T-helper 22 cell (primary cell): ENCODE measurements at places on chromosomes 1 and 21.

DNA sequence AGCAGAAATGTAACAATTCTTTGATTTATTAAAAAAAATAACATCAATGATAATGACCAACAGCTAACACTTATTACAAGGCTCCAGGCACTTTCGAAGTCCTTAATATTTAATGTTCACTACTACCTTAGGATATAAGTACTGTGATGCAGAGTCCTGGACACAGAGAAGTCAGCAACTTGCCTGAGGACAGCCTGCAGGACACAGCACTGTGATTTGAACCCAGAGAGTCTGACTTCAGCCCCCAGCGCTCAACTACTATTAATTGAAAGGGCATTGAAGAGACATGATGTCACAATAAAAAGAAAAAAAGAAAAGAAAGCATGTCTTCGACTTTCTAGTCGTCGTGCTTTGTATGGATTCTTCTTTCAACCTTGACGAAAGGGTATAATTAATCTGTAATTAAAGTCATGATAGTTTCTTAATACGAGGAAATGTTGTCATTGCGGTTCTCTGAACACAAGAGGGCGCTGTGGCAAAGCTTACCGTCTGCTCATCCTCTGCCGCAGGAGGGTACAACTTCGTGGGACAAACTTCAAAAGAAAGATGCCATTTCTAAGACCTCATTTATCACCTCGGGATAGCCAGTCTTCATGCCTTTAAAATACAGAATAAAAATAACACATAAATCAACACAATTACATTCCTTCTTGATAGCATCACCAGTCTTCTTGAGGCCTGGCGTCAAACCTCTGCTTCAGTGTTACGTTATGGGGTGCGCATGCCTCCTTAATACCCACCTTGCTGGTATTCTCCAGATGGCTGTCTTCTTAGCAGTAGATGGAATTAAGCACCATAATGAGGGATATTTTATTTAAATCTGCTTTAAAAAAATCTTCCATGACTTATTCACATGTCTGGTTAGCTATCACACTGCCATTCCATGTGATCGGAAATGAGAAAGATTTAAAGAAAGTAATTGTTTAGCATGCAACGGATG lies 240.1 kb downstream of the DISC1 start:
- no peak for DNase-seq

DNA sequence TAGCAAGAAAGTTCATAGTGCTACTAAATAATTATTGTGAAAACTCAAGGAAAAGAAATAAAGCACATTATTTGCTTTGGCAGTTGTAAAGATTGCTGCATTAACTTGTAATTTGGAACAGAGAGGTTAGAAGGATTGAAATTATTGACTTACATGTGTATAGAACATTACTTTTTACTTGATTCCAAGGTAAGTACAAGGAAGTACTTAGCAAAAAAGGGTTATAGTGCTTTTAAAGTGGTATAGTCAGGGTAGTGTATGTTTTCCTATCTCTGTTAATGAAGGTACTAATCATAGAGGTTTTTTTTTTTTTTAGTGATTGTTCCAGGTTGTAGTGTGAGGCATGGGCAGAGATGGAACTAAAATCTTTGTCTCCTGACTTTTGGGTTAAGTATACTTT lies 29.4 kb downstream of the MAN1A2 start:
- DNase-seq: no peak

DNA sequence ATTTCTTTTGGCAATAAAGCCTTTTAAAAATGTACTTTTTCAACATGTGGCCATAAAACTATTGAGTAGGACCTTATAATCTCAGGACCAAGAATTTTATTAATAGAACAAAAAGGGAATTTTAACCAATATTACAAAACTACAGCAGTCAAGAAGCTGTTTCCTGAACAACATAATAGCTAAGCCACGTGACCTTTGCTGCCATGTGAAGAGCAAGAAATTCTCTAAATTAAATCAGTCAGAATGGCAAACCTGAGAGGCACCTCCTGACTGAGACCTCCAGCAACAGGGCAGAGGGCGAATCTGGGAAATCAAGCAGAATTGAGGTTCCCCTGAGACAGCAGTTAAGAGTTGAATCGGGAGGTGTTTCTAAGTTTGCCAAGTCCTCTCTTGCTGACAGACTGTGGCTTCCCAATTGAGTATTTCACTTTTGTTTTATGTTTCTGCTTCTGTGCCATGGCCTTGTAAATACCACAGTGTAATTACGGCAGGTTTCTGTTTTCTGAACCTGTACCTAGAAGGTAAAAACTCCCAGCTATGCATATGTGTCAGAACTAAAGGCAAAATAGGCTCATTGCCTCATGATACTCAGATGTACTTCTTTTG lies 358.4 kb downstream of the NTNG1 start:
- no peak for DNase-seq

- DNase-seq: no peak
Observed at GRCh38 chr1:56881417-56881816, 26.8 kb downstream of the C8A start.

- no peak for DNase-seq
Observed at GRCh38 chr21:26473471-26473870, 99.6 kb downstream of the CYYR1 start.

- DNase-seq: no peak
Observed at GRCh38 chr1:183416850-183417771, 1.1 kb downstream of the NMNAT2 start.

- no peak for DNase-seq
Observed at GRCh38 chr1:243246916-243247315, 8.2 kb downstream of the CEP170 start.

- no peak for DNase-seq
Observed at GRCh38 chr1:212683357-212683722, 16.3 kb downstream of the BATF3 start.

DNA sequence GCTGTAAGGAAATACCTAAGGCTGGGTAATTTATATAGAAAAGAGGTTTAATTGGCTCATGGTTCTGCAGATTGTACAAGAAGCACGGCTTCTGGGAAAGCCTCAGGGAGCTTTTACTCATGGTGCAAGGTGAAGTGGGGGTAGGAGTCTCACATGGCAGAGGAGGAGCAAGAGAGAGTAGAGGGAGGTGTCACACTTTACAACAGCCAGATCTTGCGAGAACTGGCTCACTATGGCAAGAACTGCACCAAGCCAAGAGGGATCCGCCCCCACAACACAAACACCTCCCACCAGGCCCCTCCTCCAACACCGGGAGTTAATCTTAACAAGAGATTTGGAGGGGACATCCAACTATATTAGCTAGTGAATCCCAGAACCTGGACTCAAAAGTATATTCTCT lies 135.4 kb upstream of the SOD1 start:
- DNase-seq: no peak
